Nephron progenitor cell (in vitro differentiated cells): ENCODE measurements at places on chromosomes 5 and 9.

GRCh38 chr5:74021126-74021525, 395.1 kb downstream of the ARHGEF28 start:
- no peak for DNase-seq

- DNase-seq = no peak
Measured at GRCh38 chr9:95570150-95570549, 53.4 kb upstream of the PTCH1 start.

DNA sequence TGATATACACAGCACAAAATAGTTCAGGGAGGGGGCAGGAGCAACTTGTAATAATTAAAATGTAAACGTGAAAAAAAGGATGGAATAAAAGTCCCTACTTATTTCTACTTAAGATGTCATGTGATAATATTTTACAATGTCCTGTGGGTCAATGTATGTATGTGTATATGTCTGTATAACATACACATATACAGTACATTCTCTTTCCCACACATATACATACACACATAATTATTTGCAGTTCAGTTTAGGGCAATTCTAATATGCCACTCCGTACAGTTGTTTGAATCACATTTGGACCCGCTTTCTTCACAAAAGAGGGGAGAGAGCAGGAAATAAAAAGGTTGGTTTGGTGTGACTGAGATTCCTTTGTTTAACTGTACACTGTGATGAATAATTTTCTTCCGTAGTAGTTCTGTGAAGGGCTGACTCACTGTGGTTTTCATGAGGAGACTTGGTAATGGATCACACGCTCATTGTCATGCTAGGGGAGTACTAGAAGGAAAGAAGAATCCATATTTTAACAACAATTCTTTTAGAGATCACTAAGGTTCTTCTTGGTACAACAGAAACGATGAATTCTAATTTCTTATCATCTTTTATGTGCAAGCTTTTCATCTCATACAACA, 26.2 kb upstream of the ACOT12 start:
- no peak for DNase-seq

GRCh38 chr5:92749943-92750342, 831.1 kb downstream of the NR2F1-AS1 start:
- DNase-seq = no peak

DNA sequence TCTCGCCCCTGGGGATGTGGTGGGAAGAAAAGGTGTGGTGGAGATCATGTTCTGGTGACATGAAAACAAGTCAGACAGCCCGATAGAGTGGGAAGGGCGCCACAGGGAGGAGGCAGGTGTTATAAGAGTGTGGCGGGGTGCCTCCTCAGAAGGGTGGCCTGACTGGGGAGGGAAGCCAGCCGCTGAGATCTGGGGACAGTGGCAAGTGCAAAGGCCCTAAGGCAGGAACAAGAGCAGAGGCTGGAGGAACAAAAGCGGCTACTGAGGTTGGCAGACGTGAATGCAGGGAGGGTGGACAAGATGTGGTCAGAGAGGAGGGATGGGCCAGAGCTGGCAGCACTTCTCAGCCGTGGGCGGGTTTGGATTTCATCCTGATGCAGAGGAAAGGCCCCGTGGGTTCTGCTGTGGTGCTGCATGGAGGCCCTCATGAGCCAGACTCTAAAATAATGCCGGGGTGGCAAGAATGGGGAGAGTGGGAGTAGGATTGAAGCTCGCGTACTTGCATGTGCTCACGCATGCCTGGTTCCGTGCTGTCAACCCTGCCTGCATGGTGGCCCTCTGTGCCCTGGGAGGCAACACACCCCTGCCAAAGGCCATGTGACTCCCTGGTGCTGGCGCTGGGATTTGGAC, 89.2 kb downstream of the MVB12B start:
- DNase-seq = no peak

GRCh38 chr5:54259090-54259489, 51.3 kb downstream of the ARL15 start:
- no peak for DNase-seq

- no peak for DNase-seq
Measured at GRCh38 chr9:127812936-127813675, 10.4 kb downstream of the FPGS start.

DNA sequence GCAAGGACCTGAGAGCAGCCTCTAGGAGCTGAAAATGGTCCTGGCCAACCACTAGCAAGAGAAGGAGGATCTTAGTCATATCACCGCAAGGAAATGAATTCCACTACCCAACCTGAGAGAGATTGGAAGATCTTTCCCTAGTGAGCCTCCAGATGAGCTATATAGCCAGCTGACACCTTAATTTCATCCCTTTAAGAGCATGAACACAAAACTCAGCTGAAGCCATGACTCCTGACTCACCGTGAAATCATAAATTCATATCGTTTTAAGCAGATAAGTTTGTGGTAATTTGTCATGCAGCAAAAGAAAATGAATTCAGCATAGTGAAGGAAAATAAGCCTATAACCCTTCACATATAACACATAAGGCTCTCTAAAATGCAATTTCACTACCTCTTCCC, 23.5 kb downstream of the MAPKAP1 start:
- no peak for DNase-seq

GRCh38 chr9:126698251-126698650, 84.5 kb downstream of the LMX1B start:
- DNase-seq = no peak

DNA sequence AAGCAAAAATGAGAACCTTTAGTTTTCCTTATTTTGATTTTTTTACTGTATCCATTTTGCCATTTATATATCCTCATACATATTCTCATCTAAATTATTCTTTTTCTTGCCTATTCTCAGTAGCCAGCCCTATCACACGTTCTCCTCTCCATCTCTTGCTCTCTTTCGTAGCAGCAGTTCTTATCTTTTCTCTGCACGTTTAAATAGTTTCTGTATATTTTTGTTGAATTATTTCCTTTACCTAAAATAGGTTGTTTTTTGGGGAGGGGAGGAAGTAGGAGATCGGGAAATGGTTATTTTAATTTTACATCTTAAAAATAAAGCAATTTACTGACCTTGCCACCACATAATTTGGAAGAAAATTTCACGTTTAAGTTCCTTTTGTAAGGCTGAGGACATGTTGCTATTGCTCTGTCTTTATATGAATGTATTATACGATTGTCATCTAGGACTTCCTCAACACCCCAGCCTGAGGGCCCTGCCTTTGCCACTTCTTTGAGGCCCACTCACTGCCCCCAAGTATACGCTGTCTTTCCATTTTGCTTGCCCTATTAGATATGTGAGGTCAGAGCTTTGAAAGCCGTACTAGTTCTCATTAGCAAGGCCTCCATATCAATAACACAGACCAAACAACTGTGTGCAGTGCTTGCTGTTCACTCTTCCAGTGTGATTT, 140.3 kb downstream of the GNAQ start:
- no peak for DNase-seq

DNA sequence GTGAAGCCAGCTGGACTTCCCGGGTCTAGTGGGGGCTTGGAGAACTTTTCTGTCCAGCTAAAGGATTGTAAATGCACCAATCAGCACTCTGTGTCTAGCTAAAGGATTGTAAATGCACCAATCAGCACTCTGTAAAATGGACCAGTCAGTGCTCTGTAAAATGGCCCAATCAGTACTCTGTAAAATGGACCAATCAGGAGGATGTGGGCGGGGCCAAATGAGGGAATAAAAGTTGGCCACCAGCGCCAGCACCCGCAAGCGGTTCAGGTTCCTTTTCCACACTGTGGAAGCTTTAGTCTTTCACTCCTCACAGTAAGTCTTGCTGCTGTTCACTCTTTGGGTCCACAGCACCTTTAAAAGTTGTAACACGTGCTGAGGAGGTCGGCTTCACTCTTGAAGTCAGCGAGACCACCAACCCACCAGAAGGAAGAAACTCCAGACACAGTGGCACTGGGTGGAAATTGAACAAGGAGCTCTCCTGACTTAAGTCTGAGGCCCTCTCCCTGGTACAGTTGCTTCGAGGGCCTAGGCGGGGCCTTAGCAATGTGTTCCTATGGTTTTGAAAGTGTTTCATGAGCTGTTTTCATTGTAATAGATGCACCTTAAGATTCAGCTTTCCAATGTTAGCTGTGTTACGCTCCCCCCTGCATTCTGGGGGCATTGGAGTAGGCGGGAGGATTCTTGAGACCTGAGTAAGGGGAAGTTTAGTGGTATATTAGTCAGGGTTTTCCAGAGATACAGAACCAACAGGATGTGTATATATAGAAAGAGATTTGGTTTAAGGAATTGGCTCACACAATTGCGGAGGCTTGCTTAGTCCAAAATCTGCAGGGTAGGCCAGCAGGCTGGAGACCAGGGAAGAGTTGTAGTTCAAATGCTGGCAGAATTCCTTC, 21.5 kb upstream of the MYO10 start:
- no peak for DNase-seq

DNA sequence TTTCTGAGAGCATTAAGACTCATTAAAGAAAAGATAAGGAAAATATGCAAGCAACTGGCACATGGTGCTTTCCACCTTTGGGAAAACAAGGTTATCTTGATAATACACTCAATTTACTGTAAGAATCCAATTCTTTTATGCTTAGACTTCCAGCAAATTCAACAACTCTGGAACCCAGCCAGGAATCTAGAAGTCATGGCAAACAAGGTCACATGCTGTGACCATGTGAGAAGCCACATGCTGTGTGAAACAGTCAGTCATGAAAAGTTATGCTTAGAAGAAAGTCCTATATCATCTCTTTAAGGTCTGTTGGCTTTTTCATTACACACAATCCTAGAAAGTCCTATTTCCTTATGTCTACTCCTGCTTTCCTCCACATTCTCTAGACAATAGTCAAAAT, 581.8 kb upstream of the C9orf72 start:
- no peak for DNase-seq

DNA sequence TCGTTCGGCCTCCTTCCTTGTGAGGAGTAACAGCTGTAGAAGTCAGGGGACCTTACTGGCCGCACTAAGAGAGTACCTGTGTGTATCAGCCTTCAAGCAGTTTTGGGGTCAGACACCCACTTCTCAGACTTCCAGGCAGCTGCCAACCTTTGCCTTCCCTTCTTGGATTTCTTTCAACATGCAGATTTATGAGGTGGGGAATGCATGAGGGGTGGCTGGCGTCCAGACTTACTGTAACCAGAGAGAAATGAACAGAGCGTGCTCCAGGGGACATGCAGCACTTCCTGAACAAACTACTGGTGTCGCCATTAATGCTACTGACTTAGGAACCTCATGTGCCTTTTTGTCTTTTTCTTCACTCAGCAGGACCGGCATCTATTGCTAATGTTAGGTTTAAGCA, 46.7 kb downstream of the INSYN2B start:
- no peak for DNase-seq

GRCh38 chr9:68961587-68961986, 52.3 kb downstream of the PRKACG start:
- no peak for DNase-seq

GRCh38 chr9:16725066-16725465, 145.4 kb downstream of the BNC2 start:
- DNase-seq = no peak

DNA sequence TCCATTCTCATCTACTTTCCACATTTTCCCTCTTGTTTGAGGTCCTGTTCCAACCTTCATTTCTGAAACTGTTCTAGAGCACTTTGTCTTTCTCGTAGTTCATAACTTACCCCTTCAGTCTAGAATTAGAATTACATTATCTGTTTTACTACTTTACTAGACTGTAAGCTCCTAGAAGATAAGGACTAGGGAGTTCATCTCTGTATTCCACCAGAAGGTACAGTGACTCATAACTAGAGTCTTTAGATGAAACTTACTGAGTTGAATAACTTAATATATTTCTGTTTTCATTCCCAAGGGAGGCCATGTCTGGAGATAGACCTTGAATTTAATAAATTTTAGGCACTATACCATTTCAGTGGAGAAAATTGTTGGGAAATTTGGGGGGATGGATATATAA, 38.7 kb downstream of the G3BP1 start:
- no peak for DNase-seq

DNA sequence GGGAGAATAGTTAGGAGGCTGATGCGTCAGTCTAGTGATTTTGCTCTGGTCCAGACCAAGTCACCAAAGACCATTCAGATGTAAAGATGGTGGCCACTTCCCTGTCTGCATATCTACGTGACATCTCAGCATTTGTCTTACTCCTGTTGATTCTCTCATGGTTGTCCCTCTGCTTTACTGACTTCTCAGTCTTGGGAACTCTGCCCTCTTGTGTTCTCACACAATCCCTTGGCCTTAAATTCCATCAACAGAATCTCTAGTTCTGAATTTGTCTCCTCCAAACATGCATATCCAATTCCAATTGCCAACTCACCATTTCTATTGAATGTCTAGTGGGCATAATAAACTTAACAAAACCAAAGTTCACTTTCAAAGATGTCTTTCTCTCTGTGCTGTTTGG, 147.8 kb downstream of the SLC24A2 start:
- no peak for DNase-seq
